ENCODE measurements at places on chromosomes 1 and 21.
A peak's percentile ranks its signal among the peaks of the same experiment; 100 is the strongest.

- no peak for DNase-seq
These were observed 78.5 kb downstream of the RUNX1 start for GRCh38 chr21:34970566-34970965.

- no peak for DNase-seq
These were observed 9.5 kb downstream of the DENND2D start for GRCh38 chr1:111190931-111191451.

- DNase-seq, result no peak
These were observed 9.2 kb downstream of the FCRL3 start for GRCh38 chr1:157691285-157691920.

DNA sequence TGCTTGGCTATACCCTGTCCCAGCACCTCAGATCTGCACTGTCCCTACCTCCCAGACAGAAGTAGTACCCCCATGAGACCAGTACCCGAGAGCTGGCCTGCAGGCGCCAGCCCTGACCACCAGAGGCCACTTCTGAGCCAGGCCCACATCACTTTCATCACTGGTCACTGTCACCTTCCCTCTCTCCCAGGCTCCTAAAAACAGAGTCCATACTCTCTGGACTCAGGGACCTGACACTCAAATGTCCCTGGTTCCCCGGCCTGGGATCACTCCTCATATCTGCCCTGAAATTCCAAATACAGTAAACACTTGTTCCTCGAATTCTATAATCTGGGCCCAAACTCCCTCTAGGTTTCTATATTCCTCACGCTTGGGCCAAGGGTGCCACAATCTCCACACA lies 18.7 kb downstream of the TMEM53 start:
- DNase-seq, result no peak

GRCh38 chr1:240766831-240767230 lies 154.9 kb upstream of the GREM2 start:
- DNase-seq, result no peak

DNA sequence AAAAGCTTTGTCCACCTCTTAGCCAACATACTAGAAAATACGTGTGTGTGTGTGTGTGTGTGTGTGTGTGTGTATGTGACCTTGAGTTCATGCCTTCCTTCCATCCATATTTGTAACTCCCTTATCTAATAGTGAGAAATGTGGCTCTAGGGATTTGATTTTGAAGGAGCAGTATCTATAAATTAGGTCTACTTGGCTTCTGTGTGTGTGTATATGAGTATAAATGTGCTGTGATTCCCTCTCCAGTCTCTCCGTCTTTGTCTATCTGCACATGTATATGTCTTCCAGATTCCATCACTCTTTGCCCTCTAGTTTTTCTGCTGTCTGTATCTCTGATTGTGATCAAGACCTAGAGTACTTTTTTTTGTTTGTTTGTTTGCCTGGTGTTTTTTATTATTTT lies 11.9 kb upstream of the NBL1 start:
- DNase-seq, result no peak

DNA sequence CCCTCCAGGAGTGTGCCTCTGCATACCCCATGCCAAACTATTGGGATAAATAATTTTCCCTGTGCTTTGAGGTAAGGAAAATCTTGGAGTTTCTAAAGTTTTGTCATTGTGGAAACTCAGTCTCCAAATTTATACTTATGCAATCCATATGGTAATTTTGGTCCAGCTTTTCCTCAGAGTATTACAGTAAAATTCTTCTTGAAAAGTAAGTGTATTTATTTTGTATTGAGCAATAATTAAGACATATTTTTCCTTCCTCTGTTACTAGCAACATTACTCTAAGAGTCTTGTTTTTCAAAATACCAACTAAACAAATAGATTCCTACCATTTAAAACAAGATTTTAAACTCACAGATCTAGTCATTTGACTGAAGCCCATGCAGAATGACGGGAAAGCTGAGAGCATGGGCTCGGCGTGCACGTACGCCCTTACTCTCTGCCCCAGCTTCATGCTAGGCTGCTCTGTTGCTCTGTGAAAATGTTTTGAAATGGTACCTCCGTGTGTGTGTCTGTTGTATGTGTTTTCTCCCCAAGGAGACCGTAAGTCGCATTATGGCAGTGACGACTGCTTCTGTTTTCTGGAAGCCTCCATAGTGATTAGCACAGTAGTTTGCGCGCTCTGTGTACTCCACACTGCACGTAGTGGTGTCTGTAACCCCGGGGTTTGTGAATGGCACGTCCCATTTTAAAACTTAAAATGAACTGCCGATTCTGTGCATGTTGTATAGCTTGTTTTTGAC lies 165.3 kb downstream of the SDCCAG8 start:
- DNase-seq, result peak; percentile 65

- no peak for DNase-seq
These were observed 1.5 kb downstream of the SPATA6 start for GRCh38 chr1:48470481-48470855.
